Thoracic aorta (tissue), 2 donors: ENCODE measurements at places on chromosomes 1 and 21. TPM values are rescaled to one million over a fixed set of nuclear protein-coding genes. Genes with fewer than 3 reads are reported as not detected.

Gene ADGRL4
- total RNA-seq = 26.2 TPM

Gene PLA2G2F
- not detected for total RNA-seq

Gene C1orf21
- 15.2 TPM for total RNA-seq

Gene ATP6V1G3
- total RNA-seq = not detected

Gene CA14
- not detected for total RNA-seq

Gene VASH2
- 0.42 TPM for total RNA-seq

Gene CLCA4
- not detected for total RNA-seq

Gene SLC25A34
- 7.5 TPM for total RNA-seq

Gene G0S2
- total RNA-seq = 83.5 TPM

Gene SYT14
- not detected for total RNA-seq

Gene FCER1G
- 82.9 TPM for total RNA-seq

Gene IFI6
- total RNA-seq = 96.9 TPM

Gene ZBTB21
- 23.8 TPM for total RNA-seq

Gene ESRRG
- not detected for total RNA-seq

Gene UQCRH
- 144 TPM for total RNA-seq

Gene SEC16B
- total RNA-seq = 6.8 TPM

Gene TCHH
- total RNA-seq = 0.49 TPM

Gene DPYD
- 29.1 TPM for total RNA-seq

Gene CD1E
- not detected for total RNA-seq

Gene TTLL7
- 71.4 TPM for total RNA-seq

Gene SRGAP2C
- total RNA-seq = 27.7 TPM

Gene OR10T2
- total RNA-seq = not detected

Gene CYP4Z1
- 3.9 TPM for total RNA-seq

Gene PLA2G4A
- 5.2 TPM for total RNA-seq

Gene ARTN
- total RNA-seq = 3.8 TPM

Gene FABP3
- total RNA-seq = 19.2 TPM

Gene CELA3B
- 2.0 TPM for total RNA-seq

Gene PPP1R8
- 40.8 TPM for total RNA-seq

Gene RAP1GAP
- 0.92 TPM for total RNA-seq

Gene TLCD4
- 9.9 TPM for total RNA-seq

Gene APCS
- total RNA-seq = not detected

Gene DNTTIP2
- 41.5 TPM for total RNA-seq

Gene HMGCS2
- 1.8 TPM for total RNA-seq

Gene RHOU
- 23.0 TPM for total RNA-seq

Gene OR2L13
- total RNA-seq = not detected

Gene HES3
- not detected for total RNA-seq

Gene TAS1R1
- total RNA-seq = 0.81 TPM

Gene LAPTM5
- 91.0 TPM for total RNA-seq

Gene CD2
- 1.4 TPM for total RNA-seq

Gene CTXND2
- not detected for total RNA-seq

Gene PARK7
- 140 TPM for total RNA-seq

Gene WNT3A
- total RNA-seq = not detected

Gene ZFYVE9
- total RNA-seq = 29.6 TPM

Gene SMIM1
- total RNA-seq = 4.6 TPM

Gene SELE
- total RNA-seq = 28.8 TPM

Gene MCOLN2
- 1.8 TPM for total RNA-seq

Gene SPRR2F
- total RNA-seq = not detected

Gene SLFNL1
- total RNA-seq = 1.3 TPM

Gene NBPF6
- total RNA-seq = not detected

Gene TNFRSF9
- not detected for total RNA-seq

Gene PTAFR
- 9.2 TPM for total RNA-seq

Gene OR6K3
- total RNA-seq = not detected

Gene TSSK3
- 1.1 TPM for total RNA-seq

Gene KRTAP7-1
- not detected for total RNA-seq
